Kidney (tissue), 22 donors: ENCODE measurements at places on chromosomes 12 and 14. TPM values are rescaled to one million over a fixed set of nuclear protein-coding genes. Genes with fewer than 3 reads are reported as not detected.

DNA sequence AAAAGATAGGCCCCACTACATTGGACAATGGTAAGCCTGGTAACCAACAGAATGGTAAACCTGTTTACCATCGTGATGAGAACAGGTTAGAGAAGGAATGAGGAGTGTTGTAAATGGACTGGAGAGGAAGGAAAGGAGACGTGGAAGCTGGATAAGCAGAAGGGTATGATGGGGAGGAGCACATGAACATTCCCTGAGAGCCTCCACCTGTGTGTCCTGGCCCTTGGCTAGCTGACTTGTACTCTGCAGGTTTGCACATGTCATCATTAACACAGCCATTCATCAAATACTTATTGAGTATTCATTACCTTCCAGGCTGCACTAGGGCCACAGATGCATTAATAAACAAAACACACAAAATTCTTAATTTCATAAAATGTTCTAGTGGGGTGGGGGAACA, 4.3 kb upstream of the IL26 start:
- no peak for DNase-seq

The CCDC196 gene
- polyA plus RNA-seq = not detected

GRCh38 chr12:32486158-32486557, 86.8 kb downstream of the FGD4 start:
- DNase-seq = no peak

DNA sequence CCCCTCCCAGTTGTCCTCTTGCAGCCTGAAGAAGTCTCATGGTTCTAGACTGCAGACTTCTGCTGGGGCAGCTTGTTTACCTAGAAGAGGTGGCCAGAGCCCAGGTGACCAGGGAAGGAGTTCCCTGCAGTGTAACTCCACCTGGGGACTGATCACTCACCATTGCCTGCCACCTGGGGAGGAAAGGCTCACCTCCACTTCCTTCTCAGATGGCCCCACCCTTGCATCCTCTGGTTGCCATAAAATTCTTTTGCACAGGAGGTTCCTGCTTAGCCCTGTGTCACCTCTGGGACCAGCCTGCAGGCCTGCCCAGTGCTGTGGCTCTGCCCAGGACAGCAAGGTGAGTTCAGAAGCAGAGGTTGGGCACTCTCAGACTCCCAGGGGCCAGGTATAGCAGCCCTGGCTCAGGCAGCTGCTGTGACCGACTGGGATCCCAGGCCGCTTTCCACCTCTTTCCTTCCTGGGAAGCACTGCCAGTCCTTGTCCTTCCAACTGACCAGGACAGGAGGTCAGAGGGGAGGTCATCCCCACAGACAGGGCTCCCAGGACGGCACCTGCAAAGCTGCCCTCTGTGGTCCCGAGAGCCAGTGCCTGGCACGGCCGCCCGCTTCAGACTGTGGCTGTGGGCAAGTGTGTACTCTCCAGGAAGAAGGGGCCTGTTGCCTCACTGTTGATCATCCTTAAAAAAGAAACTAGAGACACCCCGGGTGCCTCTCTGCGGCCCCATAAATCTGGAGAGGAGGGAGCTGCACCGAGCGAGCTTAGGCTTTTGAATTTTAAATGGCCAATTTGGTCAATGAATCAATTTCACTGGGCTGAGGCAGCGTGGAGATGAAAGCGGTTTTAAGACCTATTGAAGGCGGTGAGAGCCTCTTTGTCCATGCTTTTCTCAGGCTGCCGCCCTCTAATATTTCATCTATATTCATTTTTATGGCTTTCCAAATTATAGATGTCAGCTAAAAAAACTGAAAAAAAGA, 79.5 kb upstream of the C14orf180 start:
- no peak for DNase-seq

The KLHDC1 gene
- polyA plus RNA-seq = 2.3 TPM

The GPR84 gene
- not detected for polyA plus RNA-seq

GRCh38 chr12:22018860-22019259, 27.2 kb upstream of the CMAS start:
- DNase-seq = peak; percentile 22

DNA sequence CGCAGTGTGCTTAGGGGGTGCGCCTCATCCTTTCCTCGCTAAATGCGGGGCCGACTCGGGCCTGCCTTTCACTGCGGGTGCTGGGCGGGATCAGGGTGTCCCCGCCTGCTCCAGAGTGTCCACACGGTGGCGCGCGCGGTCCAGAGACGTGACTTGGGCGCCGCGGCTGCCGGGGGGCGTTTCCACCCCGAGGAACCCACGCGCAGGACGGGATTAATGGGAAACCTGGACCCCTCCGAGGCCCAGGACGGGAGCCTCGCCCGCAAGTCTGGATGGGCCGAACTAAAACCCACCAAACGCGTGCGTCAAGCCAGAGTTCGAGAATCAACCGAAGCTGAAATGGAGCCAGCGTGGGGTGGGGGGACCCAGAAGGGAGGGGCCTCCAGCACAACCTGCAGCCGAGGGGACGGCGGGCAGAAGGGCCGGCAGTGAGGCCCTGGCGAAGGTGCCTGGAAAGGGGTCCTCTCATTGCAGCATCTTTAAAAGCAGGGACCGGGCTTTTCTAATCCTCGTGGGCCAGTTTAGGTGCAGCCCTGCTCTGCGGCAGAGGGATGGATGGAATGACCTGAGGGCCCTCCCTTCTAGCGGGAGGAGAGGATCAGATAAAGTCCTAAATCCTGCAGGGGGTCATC, 93.3 kb downstream of the NINJ2 start:
- DNase-seq = peak; percentile 88

GRCh38 chr12:68403711-68404110, 71.5 kb upstream of the MDM1 start:
- no peak for DNase-seq

The SLC4A8 gene
- 3.4 TPM for polyA plus RNA-seq

The SLC6A12 gene
- polyA plus RNA-seq = 45.6 TPM

The FNTB gene
- 13.6 TPM for polyA plus RNA-seq

The TAS2R42 gene
- not detected for polyA plus RNA-seq

- no peak for DNase-seq
These were observed 47.4 kb downstream of the ST8SIA1 start for GRCh38 chr12:22287101-22287500.

DNA sequence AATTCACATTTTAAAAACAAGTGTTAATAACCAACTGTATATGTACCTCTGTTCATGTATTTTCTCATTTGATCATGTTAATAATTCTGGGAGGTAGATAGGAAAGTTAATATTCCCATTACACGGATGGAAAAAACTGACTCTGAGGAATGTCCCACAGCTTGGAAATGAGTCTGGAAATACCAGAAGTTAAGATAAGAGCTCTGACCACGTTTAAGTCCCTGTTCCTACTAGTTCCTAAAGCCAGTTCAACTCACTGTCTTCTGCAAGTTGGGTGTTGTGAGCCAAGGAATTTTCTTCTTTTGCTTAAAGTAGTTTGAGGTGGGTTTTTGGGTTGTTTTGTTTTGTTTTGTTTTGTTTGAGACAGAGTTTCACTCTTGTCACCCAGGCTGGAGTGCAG, 104.5 kb downstream of the TMEM30B start:
- DNase-seq = no peak

- DNase-seq = no peak
These were observed 49.2 kb upstream of the EIF5 start for GRCh38 chr14:103284574-103285467.

- DNase-seq = peak; percentile 59
These were observed 42.7 kb upstream of the CRACR2A start for GRCh38 chr12:3795492-3796133.

DNA sequence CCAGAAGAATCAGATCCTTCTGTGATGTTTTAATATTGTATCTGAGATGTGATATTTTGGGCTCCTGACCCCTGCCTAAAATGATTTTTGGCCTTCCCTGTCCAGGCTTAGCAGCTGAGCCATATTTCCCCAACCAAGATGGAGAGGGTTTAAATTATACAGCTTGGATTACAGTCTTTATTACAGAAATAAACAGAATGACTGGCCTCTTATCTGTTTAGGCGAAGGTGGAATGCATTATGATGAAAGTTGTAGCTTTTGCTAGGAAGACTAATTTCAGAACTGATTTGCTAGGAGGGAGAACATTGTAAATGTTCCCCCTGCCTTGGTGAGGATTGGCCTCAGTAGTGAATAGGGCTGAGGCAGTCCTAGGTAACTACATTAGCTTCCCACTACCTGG, 23.3 kb downstream of the BMAL2 start:
- no peak for DNase-seq

The HCAR1 gene
- 0.99 TPM for polyA plus RNA-seq

DNA sequence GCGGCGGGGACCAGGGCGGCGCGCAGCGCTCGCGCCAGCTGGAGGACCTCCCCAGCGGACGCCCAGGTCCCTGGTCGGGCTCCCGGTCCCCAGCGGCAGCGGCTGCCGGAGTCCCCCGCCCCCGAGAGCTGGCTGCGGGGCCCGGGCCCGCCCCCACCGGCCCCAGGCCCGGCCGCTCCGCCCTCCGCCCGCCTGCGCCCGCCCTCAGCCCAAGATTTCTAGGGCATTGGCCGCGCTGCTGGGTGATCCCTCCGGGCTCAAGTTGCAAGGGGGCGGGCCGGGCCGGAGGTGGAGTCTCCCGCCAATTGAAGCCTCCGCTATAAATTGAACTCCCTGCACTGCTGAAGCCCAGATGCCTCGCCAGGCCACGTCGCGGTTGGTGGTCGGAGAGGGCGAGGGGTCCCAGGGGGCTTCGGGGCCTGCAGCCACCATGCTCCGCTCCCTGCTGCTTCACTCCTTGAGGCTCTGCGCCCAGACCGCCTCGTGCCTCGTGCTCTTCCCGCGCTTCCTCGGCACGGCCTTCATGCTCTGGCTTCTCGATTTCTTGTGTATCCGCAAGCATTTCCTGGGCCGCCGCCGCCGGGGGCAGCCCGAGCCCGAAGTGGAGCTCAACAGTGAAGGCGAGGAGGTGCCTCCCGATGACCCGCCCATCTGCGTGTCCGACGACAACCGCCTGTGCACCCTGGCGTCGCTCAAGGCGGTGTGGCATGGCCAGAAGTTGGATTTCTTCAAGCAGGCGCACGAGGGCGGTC, at the start of gene DIO3:
Gene DIO3 (plus strand): TSS at position 351 of the 752 bp plus-strand sequence.
- peak; percentile 64 for DNase-seq

- DNase-seq = no peak
These were observed 23.7 kb upstream of the OSBPL8 start for GRCh38 chr12:76583301-76583700.

GRCh38 chr14:74582910-74583581, 29.0 kb downstream of the LTBP2 start:
- no peak for DNase-seq

- DNase-seq = no peak
These were observed 301.6 kb downstream of the PCNX1 start for GRCh38 chr14:71208702-71209357.

The IFNG-AS1 gene
- polyA plus RNA-seq = not detected

- DNase-seq = no peak
These were observed 214.9 kb downstream of the CNTN1 start for GRCh38 chr12:40907115-40907527.

- no peak for DNase-seq
These were observed 153.1 kb downstream of the HMGA2 start for GRCh38 chr12:65977384-65977783.

DNA sequence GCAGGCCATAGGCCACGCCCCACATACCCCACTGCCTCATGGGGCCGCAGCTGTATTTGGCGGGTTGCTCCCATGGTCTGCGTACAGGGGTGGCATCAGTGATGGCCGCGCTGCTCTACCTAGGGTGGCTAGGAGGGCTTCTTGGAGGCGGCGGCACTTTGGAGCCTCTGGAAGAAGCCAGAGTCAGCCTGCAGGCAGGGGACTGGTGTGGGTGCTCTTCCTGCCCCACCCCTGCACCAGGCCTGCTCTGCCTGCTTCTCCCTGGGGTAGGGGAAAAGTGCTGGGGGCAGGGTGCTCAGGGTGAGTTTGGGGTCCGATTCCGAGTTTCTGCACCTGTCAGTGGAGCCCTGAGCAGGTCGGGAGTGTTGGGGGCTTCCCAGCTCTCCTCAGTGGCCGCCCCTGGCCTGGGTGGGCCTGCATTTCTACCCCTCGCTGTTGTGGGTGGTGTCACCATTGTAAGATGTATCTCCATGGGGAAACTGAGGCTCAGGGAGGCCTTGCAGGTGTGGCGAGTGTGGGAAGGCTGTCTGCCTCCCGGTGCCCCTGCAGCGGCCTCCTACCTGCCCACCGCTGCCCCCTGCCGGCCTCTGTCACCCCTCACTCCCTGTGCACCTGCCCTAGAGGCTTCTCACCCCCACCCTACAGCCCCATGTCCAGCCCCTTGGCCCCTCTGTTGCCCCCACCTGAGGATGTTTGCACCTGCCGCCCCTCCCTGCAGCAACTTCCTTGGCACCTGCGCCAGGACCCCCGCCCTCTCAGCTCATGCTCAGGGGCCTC, 5.5 kb downstream of the CEP170B start:
- no peak for DNase-seq

GRCh38 chr12:52306731-52307130, 14.5 kb downstream of the KRT83 start:
- no peak for DNase-seq

DNA sequence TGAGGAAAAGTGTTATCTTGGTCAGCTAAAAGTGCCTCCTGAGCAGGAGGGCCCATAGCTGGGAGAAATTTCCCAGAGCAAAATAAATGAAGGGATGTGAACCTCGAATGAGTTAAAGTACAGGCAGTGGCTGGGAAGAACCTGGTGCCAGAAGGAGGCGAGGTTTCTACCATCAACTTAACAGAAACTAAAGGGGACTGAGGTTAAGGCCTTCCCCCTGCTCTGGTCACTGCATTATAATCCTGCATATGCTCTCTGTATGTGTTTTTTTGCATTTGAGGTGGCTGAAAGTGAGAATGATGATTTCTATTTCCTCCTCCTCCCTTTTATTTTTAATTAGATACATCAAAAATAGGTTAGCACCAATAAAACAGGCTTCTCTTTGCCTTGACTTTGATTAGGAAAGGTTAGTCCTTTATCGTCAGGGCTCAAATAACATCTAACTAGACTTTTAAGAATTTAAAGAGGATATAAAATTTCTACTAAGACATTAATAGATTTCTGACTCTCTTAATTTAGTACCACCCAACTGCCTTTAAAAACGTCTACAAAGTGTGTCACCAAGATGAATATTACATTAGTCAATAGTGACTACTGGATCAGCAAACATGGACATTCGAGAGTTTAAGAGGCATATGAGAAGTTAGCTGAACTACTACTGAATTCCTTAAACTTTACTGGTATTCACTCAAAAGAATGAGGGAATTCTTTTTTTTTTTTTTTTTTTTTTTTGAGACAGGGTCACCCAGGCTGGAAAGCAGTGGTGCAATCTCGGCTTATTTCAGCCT, 49.2 kb downstream of the GALNT4 start:
- DNase-seq = no peak

GRCh38 chr12:32507942-32508320, 108.6 kb downstream of the FGD4 start:
- no peak for DNase-seq

The BEGAIN gene
- polyA plus RNA-seq = 0.52 TPM

DNA sequence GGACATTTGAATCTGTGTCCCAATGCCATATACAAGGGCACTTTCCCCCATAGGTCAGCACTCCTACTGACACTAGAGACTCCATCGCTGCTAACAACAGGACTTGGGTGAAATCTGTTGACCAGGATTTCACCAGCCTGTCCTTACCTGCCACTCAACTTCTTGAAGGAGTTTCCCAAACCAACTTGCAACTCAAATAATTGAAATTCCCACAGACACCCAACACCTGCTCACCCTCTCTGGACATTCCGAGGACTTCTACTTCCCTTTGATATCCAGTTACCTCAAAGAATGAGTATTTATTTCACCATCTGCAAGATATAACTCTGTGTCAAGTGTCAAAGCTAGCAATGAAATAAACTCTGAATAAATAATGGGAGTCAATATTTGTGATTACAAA, 44.6 kb downstream of the LLPH start:
- DNase-seq = no peak

GRCh38 chr14:105067140-105067968, 2.1 kb upstream of the GPR132 start:
- no peak for DNase-seq

The SLC10A1 gene
- polyA plus RNA-seq = not detected

The FAM186B gene
- 0.34 TPM for polyA plus RNA-seq
